ENCODE measurements at places on chromosomes 12 and 14.

DNA sequence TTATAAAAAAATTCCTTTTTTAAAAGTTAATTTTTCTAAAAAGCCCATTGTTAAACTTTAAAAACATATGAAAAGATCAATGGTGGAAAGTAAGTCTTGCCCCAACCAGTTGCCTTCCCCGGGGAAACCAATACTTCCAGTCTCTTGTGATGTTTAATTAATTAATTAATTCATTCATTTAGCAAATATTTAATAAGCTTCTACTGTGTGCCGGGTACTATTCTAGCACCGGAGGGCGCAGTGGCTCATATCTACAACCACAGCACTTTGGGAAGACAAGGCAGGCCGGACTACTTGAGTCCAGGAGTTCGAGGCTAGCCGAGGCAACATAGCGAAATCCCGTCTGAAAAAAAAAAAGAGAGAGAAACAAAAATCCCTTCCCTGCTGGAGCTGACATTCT, 87.4 kb downstream of the HECTD4 start:
- DNase-seq = no peak

GRCh38 chr12:82279536-82280058, 78.6 kb downstream of the CCDC59 start:
- DNase-seq = no peak

GRCh38 chr14:70654632-70655031, 12.9 kb downstream of the TTC9 start:
- DNase-seq = no peak

- no peak for DNase-seq
These were observed 15.1 kb downstream of the CD9 start for GRCh38 chr12:6215120-6215807.

- no peak for DNase-seq
These were observed 59.9 kb downstream of the IRF2BPL start for GRCh38 chr14:76968621-76969063.

GRCh38 chr12:108037960-108038359, 91.1 kb upstream of the WSCD2 start:
- no peak for DNase-seq

DNA sequence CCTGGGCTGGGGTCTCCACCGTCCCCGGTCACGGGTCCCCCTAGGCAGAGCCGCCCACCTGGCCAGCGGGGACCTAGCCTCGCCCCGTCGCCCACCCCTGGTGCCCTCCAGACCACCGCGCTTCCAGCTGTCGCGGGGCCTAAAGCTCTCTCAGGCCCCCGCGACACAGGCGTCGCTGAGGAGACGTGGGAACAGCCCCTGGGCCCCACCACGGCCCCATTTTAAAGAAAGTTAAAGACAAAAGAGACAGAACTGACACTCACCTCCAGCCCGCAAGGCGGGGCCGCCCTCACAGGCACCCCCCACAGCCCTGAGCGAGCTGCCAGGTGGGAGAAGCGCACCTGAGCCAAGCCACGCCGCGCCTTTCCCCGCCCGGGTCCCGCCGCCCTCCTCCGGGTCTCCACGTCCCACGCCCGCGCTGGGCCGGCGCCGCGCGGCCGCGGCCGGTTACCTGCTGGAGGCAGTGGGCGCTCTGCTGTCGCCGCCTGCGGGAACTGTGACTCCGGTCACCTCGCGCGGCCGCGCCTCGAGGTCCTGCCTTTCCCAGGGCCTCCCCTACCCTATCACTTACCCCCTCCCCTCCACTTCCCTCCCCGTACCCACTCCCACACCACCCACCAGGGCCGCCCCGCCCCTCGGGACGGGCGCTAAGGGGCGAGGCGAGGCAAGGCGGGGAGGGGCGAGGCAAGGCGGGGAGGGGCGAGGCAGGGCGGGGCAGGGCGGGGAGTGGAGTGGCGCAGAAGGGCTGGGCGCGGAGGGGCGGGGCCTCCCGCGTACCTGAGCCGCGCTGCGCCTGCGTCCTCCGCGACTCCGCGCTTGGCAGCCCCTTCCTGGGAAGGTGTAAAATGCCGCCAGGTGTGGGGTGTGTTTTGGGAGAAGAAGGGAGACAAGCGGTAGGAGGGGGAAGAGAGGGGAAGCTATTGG, 31.2 kb downstream of the TC2N start:
- DNase-seq = peak; percentile 83

GRCh38 chr12:12449533-12450025, 92.7 kb downstream of the BORCS5 start:
- DNase-seq = no peak

DNA sequence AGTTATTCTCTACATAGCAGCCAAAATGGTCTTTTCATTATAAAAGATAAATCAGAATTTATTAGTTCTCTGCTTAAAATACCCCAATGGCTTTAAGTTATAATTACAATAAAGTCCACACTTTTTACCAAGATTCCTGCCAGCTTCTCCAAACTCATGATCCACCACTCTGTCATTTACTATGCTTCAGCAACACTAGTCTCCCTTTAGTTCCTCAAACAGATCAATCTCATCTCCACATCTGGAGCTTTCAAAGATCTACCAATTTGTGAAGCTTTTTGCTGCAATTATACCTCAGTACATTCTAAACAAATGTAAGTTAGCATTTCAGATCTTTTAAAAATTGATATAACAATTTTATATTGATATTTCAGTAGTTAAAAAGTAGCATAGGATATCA, 24.9 kb downstream of the CATSPERB start:
- no peak for DNase-seq

DNA sequence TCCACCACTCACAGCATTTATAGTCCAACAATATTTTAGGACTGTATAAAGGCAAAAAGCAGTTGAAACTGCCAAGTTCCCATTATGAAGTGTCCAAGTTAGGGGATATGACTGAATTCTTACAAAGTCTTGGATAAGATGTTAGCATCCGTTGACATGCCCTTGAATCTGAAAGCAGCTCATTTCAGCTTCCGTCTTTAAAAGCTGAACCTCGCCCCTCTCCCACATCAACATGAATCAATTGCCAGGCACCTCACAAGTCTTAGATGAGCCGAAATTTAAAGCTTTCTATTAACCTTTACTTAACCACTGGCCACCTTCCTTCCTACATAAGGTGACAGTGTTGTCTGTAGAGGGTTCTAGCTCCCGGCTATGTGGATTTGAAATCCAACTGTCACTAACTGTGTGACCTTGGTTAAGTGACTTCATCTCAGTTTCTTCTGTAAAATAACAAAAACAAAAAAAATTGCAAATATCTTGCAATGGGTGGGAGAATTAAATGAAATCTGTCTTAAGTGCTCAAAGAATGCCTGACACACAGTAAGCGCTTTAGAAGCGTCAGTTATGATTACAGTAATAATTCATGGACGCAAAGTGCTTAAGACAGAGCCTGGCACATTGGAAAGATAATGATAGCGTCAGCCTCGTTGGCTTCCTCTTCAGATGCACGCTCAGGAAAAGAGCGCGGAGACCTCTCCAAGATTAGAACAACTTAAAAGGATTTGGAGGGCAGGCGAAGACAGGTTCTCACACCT, 1.2 kb downstream of the PPP1CC start:
- DNase-seq = peak; percentile 74

- DNase-seq = no peak
These were observed 35.8 kb downstream of the SOCS2 start for GRCh38 chr12:93608313-93608712.

DNA sequence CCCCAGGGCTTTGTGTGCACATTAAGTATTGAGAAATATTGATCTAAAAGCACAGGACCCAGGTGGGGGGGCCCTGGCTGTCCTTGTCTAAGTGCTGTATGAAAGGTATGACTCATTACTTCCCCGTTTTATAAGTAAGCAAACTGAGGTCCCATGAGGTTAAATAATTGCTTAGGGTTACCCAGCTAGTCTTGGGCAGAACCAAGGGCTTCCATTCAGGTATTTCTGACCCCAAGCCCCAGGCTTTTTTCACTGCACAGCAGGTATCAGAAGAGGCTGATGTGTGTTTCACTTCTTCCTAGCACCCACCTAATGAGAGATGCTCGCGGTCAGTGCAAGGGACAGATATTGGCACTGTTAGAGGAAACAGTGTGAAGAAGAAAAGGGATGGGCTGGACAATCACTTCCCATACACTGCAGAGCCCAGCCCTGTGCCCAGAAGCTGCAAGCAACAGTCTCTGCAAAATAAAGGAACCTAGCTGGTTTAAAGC, 4.7 kb upstream of the TC2N start:
- DNase-seq = peak; percentile 72

DNA sequence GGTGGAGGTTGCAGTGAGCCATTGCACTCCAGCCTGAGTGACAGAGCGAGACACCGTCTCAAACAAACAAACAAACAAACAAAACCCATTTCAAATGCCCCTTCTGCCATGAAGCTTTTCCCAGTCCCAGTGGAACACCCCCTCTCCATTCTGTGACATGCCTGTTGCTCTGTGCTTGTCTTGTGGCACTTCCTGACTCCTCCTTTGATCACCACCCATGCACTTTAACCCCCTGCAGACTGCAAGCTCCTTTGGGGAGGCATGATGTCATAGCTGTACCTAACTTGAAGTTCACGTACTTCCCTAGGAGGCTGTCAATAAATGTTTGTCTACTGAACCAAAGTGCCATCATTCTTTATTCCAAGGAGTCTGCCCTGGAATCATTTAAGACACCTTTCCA, 64.7 kb downstream of the TMCC3 start:
- DNase-seq = no peak

- DNase-seq = no peak
These were observed 19.4 kb downstream of the TPH2 start for GRCh38 chr12:71958056-71958455.

DNA sequence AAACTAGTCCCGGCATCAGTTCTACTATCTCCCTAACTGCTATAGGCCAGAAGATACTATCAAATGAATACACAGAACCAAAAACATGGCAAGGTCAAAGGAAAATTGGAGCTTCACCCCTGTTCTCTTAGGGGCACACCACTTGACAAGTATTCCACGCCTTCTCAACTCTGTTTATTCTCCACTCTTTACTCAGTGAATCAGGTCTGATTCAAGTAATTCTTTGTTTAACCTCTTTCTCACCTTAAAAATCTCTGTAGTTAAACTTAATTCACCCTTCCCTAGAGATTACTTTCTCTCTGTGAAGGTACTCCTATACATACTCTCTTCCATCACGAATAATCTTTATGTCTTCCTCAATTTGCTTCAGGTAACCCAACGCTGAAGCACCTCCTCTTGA, 248.9 kb downstream of the MED13L start:
- no peak for DNase-seq

DNA sequence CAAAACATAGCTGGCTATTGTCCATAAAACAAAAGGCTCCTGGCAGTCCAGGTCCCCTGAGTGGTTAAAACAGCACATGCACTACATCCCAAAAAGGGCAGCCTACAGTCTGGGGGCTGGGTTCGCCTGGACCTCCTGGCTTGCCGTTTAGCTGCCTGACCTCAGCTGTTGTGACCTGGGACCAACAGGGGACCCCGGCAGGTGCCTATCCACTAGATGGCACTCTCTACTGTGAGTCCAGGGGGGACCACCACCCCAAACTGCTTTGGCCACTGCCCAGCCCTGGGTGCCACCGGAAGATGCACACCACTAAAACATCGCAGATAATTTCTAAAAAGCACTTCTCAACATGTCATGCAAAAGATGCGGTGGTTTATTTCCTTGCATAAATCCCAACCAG, 2.9 kb upstream of the RTL1 start:
- DNase-seq = no peak

DNA sequence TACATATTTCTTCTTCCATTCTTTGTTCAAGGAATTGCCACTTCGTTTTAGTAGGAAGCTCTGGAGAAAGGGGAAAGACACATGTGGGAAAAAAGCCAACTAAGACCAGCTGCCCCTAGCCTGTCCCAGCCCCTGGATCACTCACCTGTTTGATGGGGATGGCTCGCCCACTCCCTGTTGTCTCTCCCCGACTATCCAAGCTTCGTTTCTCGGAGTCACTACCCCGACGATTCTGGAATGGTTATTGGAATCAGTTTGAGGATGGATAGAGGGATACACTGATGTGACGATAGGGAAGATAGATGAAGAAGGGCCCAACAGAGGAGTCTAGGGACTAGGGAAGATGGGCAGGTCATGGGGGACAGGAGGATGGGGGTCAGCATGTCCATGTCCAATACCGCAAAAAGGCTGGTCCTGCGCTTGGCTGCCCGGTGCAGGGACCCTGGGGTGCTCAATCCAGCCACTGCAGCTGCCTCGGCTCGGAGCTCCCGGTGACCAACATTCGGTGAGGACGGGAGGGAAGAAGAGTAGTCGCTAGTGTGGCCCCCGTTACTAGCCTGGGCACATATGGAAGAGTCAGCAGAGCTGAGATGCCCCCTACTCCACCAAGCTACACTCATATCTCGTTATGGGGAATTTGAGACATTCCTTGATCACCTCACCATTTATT, 7.0 kb downstream of the AGAP2 start:
- no peak for DNase-seq

GRCh38 chr14:23436327-23437132, 1.1 kb upstream of the MYH7 start:
- DNase-seq = no peak

- no peak for DNase-seq
These were observed 564 bp downstream of the ATXN3 start for GRCh38 chr14:92105893-92106142.

DNA sequence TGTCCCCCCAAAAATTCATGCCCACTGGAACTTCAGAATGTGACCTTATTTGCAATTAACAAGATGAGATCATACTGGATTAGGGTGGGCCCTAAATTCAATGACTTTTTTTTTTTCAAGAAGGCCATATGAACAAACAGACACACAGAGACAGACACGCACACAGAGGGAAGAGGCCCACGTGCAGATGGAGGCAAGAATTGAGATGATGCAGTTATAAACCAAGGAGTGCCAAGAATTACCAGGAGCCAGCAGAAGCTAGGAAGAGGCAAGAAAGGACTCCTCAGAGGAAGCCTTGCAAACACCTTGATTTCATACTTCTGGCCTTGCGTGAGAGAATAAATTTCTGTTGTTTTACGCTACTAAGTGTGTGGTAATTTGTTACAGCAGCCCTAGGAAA, 33.4 kb downstream of the NELL2 start:
- no peak for DNase-seq

DNA sequence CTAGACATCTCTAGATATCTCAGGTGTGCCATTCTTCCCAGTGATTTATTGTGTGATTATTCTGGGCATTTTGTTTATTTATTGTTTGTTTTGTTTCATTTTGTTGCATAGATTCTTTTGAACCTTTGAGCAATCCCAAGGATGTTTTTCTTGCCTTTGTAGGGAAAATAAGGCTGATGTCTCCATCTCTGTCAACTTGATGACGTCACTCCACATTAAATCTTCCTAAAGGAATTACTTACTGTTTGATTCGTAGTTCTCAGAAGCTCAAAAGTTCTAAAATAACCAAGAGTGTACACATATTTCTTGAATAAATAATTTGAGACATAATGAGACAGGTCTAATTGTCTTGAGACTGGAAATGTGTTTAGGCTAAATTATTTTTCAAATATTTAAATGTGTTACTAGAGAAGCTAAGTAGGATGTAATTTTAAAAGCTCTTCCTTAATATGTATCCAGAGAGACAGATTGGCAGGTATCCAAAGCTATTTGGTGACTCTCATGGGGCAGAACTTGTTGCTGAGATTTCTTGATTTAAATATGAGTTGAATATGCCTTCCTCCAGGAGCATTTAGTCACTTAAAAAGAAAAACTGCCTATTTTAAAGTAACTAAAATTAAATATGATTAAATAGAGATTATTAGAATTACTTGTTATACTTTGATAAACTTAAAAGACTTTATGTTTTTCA, 128.7 kb downstream of the CNTN1 start:
- DNase-seq = no peak

GRCh38 chr12:70068743-70069142, 174.5 kb upstream of the CNOT2 start:
- no peak for DNase-seq

- peak; percentile 53 for DNase-seq
These were observed 30.6 kb upstream of the RPLP0 start for GRCh38 chr12:120231316-120232011.

Measured in CD4-positive, CD25-positive, alpha-beta regulatory T cell (primary cell).